ENCODE measurements at places on chromosomes 5 and 9.

DNA sequence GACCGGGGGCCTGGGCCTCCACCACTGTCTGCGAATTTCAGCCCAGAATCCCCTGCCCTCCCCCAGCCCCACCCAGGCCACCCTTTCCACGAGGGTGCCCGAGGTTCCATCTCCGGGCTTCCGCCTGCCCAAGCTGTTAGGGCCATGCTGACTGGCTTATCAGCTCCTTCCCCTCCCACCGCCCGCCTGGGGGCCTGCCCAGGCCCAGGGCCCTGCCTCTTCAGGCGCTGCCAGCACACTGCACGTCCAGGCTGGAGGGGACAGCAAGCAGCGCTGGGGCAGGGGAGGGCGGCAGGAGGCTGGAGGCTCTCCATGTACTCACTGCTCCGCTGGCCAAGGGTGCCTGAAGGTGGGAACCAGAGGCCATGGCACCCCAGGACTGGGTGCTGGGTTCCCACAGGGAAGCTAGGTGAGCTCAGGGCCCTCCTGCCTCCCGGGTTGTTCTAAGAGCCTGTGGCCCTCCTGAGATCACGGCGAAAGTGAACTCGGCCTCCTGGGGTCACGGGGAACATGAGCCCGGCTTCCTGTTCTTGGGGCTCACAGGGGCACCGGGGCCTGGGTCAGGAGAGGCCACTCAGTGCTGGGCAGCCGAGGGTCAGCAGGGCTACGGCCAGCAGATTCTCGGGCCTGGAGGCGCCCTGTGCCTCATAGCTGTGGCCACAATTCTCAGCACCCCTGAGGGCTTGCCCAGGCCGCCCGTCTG is 57.7 kb upstream of the EGFL7 start:
- DNase-seq: no peak

DNA sequence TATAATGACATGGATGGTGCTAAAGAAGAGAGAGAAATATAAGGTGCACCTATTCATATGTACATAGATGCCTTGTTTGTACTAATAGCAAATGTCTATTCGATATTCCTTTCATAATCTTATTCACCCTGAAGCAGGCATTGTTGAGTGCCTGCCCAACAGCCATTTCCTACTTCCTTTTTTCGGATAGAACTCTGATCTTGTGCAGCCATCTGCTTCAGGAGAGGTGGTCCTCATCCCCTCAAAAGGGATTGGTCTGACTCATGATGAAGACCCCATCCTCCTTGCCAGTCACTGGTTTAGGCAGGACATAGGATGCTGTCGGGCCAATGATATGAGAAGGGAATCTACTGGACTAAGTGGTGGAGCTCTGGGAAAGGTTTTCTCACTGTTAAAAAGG is 8.4 kb upstream of the RANBP3L start:
- DNase-seq: no peak

GRCh38 chr5:169837686-169838085 is 142.6 kb downstream of the INSYN2B start:
- no peak for DNase-seq

GRCh38 chr5:93072831-93073459 is 508.1 kb downstream of the NR2F1-AS1 start:
- DNase-seq: peak; percentile 68

DNA sequence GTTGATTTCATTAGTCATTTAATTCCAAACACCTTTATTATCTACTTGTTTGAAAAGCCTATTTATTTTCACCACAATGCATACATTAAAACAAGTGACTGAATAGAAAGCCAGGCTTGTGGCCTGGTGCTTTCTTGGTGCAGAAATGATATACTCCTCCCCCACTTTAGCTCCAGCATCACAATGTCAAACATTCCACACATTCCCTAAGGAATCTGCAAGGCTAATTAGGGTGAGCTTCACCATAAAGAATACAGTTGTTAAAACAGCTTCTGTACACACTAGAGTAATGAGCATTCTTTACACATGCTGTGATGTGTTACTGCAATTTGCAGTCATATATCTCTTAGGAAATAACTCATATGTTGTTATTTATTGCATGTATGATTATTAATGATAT is 705.7 kb downstream of the CETN3 start:
- peak; percentile 9 for DNase-seq

DNA sequence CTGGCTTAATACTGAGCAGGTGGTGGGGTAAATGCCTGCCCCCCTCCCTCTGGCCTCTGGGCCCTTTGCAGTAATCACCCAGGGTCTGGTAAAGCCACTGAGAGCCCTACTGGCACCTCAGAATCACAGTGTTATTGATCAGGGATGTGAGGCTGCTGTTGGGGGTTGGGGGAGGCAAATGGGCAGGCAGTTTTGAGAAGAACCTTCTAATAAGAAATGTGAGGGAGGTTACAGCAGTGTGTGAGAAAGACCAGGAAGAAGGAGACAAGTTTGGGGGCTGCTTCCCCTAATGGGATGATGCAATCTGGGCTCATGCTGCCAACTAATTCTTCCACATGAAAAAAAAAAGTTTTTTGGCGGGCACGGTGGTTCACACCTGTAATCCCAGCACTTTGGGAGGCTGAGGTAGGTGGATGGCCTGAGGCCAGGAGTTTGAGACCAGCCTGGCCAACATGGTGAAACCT is 3.1 kb upstream of the B4GALT7 start:
- no peak for DNase-seq

DNA sequence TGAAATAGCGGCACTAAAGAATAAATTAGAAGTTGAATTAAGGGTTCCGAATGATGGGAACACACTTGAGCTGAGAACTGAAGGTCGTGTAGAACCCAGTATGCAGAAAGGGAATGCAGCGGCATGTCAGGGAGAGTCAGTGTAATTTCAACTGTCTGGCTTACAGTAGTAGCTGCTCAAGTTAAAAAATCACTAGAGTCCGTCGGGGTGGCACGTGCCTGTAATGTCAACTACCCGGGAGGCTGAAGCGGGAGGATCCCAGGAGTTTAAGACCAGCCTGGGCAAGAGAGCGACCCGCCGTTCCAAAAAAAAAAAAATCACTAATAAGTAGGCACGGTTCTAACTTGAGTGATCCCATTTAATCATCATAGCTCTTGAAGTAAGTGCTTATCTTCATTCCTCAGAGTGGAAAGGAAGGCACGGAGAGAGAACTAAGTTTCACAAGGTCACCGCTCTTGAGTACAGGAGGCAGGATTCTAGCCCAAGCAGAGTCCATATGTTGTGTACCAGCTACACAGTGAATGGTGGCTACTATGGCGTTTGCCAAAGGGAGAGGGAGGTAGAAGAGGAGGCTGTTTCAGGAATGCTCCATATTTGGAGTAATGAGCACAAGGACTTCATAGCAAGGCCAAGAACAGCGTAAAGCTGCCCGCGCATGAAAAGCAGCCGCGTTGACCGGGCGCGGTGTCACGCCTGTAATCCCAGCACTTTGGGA is 831 bp downstream of the RMRP start:
- peak; percentile 42 for DNase-seq

DNA sequence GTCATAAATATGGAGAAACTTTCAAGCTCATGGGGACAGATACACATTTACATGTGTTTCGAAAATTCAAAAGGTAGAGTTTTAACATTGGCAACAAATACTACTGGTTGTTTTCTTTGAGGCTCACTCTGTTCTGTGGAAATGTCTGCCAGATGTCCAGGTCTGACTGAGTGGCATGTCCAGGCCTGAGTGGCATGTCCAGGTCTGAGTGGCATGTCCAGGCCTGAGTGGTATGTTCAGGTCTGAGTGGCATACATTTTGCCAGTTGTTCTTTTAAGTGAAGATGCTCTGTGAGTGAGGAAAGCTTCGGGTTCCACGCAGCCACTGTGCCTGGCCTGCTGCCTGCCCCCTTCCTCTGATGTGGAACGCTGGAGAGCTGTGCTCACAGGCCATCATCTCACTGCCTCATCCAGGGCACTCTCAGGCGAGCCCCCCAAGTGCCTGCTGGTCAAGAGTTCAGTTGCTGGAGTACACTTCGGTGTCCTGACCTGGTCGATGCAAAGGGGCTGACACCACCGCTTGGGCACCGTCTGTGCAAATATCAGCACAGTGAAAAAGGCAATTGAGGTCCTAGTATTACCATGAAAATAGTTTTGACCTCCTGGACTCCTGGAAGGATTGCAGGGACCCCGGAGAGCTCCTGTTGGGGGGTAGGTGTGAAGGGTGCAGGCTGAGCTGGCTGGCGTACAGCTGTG is 89.9 kb downstream of the EHMT1 start:
- DNase-seq: no peak

DNA sequence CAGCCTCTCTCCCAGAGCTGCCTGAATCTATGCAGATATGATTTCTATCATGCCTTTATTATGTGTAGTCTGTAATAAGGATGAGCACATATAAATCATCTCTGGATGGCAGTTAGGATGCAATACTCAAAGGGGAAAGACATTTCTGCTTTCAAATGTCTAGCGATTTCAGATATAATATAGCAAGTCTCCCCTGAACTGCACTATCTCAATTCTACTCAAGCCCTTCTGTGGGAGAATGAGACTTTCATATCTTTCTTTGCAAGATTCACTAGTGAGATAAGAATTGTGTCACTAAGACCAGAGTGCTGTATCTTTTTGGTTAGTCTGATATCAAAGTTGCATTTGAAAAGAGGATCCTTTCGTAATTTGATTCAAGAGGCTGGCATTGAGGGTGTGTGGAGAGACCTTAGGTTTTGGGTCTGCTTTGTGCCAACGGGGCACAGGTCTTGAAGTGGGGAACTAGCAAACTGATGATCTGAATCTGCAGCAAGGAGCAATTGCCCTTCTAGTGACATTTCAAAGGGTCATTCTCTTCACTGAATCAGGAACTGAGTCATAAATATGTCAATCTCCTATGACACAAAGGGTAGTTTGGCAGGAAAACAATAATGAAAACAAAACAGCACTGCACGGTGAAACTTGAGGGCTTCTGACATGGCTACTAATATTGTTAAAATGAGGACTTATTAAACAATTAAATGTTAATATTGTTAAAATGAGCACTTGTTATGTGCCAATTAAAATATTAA is 305.5 kb upstream of the CLINT1 start:
- DNase-seq: no peak

DNA sequence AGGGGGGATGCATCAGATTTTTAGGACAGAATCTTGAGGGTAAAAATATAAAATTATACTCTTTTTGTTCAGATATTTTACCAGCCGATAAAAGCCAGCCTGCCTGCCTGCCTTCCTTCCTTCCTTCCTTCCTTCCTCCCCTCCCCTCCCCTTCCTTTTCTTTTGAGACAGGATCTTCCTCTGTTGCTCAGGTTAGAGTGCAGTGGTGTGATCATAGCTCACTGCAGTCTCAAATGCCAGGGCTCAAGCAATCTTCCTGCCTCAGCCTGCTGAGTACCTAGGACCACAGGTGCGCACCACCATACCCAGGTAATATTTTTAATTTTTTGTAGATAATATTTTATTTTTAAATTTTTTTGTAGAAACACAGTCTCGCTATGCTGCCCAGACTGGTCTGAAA is 330.0 kb downstream of the CCDC171 start:
- no peak for DNase-seq

- peak; percentile 27 for DNase-seq
Measured at GRCh38 chr9:36862206-36863145, 171.6 kb downstream of the PAX5 start.
